PC-3 (cell line): ENCODE measurements at places on chromosomes 16 and 17. TPM values are rescaled to one million over a fixed set of nuclear protein-coding genes. Genes with fewer than 3 reads are reported as not detected.
A peak's percentile ranks its signal among the peaks of the same experiment; 100 is the strongest.

DNA sequence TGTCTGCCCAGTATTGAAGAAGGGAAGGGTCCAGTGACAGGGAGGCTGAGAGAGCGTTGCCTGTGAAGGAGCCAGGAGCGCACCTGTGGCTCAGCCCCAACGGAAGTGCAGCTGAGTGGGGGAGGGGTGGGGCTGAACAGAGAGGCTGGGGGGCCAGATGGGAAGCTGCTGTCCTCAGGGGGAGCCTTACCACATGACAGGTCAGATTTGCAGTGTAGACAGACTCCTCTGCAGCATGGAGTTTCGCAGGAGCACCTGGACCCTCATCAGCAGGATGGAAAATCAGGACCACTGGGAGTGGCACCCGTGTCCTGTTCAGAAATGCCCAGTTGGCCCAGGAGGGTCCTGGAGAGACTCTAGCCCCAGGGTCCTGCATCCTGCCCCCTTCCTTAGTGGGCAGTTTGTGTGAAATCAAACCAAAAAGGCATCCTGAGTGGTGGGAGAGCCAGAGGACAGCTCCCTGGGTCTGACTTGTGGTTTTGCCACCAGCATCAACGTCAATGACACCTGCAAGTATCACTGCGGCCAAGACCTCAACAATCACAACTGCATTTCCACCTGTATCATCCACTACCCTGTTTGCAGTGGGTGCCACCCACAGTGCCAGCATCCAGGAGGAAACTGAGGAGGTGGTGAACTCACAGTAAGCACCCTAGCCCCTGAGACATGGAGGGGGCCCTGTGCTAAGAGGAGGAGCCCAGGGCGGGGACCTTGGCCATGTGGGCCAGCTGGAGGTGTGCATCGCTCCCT lies 7.8 kb downstream of the CD300A start:
- no peak for DNase-seq

- DNase-seq: no peak
These were observed 46.0 kb downstream of the SDK2 start for GRCh38 chr17:73598212-73598611.

Gene NGFR
- total RNA-seq: 0.29 TPM in 1 of 2 replicates, not detected in the other

DNA sequence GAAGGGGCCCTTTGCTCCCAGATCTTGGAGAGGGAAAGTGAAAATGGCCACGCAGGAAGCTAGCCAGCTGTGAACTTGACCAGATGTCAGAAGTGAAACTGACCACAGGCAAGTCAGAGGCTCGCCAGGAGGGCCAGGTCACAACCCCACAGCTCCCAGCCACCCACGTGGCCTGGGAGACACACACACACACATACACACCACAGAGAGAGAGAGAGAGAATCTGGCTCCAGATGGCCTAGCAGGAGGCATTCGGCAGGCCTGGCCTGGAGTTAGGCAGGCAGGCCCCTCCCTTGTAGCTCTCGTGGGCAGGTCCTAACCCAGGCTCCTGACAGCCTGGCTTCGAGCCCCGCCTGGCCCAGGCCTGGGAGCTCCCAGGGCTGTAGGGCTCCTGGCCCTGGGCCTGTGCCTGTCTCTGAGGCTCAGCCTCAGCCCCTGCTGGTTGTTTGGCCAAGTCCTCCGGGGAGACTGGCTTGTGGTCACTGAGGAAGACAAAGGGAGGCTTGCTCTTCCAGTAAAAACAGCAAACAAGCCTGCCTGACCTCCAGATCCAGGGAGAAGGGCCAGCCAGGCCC lies 20.2 kb downstream of the NGFR start:
- DNase-seq: peak; percentile 46

Gene ADAP2
- 0.86 and 2.5 TPM in 2 replicates for total RNA-seq
